COLO829 (cell line): ENCODE measurements at places on chromosomes 12 and 14.

- no peak for DNase-seq
These were observed 19.4 kb downstream of the TPH2 start for GRCh38 chr12:71958056-71958455.

DNA sequence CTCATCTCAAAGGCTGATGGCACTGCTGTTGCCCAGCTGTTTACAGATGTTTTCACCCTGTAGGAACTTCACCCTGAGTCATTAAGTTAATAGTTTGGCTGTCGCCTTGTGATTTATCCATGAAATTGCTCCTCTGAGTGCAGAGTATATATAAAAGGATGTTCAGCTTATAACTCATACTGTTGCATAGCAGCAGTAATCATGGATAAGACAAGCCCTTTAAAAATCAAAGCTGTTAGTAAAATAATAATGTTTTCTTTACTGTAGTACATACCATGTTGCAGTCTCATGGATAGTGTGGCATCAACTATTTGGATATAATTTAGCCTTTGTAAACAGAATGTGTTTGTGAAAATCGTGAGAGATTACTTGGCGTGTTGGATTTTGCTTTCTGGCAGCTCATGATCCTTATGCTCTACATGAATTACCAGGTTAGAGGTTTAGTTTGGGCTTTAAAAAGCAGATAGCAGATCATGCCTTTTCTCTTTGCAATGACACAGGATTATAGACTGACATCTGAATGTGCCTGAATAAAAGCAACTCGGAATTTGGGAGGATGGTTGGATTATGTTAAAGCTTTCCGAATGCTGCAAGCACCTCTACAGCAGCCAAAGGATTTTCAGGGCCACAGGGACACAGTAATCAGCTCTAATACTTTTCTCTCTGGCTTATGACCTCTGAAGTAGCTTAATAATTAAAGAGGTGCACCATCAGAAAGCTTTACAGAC lies 279.7 kb upstream of the ATP2B1 start:
- no peak for DNase-seq

DNA sequence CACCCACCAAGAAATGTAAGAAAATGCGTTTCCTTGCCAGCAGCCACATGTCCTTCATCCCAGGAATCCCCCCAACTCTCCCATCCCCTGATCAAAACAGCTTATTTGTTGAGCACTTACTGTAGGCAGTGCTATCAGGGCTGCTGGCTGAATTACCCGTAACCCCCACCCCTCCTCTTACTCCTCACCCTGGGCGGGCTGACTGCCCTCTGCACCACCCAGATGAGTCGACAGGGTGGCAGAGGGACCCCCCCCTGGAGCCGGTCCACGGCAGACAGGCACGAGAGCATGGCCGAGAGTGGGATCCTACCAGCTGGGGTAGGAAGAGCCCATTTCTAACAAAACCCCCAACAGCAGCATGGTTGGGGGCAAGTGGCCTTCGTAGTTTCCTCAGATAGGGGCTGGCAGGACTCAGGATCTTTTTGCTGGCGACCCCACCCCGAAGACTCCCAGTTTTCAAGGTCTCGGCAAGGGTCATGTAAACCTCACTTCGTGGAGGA lies 1.1 kb upstream of the RHOF start:
- DNase-seq = no peak

DNA sequence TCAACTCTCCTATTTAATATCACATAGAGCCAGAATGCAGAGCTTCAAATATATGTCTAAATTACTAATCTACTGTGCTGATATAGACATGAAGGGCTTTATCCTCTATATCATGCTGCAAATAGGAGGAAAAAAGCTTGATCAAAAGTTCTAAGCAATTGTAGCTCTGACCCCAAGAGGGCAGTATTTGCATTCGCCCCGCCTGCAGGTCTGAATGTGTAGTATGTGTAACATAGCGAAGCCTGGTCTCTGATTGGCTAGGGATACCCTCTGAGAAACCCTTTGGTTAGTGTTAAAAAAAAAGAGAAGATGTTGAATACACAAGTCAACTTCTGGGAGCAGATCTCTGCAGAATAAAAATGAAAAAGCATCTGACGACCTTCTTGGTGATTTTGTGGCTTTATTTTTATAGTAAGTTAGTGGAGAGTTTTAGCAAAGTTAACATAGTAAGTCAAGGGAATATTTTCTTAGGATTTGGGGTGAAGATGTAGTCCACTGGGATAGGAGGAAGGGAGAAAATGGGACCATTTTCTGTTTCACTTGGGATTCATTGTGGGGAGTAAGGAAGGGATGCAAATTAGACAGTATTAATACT lies 151.6 kb upstream of the OR4E1 start:
- peak; percentile 48 for DNase-seq

GRCh38 chr14:99512110-99512449 lies 30.9 kb downstream of the CCNK start:
- no peak for DNase-seq

GRCh38 chr14:29548948-29549370 lies 378.7 kb downstream of the PRKD1 start:
- peak; percentile 68 for DNase-seq

DNA sequence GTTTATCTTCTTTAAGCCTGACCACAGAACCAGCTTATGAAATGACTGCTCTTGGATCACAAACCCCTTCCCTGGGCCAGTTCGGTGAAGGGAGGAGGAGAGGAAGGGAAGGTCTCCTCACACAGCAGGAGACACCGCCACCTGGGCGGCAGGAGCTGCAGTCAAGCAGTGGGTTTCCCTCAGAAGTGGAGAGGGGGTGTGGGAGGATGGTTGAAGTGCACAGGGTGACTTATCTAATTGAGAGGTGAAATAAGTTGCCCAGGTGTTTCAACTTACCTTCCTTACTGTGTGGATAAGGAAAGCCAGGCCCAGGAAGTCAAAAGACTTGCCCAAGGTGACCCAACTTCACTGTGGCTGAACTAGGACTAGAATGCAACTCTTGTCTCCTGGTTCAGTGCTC lies 106.8 kb downstream of the EGLN3 start:
- DNase-seq = no peak

- DNase-seq = peak; percentile 86
These were observed 270.6 kb upstream of the TBX3 start for GRCh38 chr12:114954511-114955055.

GRCh38 chr14:85002846-85003245 lies 527.1 kb upstream of the FLRT2 start:
- no peak for DNase-seq

DNA sequence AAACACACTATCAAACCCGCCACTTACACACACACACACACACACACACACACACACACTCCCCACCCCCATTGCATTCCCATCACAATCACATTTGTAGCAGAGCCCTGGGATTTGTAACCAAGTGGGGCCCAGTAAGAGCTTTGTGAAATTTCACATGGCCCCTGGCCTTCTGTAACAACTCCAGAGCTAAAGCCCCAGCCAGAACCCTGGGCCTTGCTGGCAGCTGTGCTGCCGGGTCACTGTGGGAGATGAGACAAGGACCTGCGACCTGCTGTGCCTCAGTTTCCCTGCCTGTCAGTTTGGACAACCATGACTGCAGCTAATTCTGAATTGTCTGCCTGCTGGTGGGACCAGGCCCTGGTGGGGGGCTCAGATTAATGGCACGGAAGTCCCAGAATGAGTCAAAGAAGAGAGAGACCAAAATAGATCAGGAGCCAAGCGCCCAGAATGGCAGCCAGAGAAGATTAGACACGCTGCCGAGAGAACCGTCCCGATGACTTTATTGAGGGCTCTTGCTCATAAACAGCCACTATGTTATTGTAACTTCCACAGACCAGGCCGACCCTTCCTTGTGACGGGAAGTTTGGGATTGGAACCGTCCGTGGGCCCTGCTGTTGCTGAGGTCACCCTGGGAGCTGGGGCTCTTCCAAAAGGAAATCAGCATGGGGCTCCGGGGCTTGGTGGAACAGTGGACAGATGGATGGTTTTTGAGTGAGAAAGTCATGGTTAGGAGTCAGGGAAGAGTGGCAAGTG lies 123.1 kb downstream of the ZFP36L1 start:
- DNase-seq = no peak
